ENCODE measurements at places on chromosomes 5 and 9. TPM values are rescaled to one million over a fixed set of nuclear protein-coding genes. Genes with fewer than 3 reads are reported as not detected.

DNA sequence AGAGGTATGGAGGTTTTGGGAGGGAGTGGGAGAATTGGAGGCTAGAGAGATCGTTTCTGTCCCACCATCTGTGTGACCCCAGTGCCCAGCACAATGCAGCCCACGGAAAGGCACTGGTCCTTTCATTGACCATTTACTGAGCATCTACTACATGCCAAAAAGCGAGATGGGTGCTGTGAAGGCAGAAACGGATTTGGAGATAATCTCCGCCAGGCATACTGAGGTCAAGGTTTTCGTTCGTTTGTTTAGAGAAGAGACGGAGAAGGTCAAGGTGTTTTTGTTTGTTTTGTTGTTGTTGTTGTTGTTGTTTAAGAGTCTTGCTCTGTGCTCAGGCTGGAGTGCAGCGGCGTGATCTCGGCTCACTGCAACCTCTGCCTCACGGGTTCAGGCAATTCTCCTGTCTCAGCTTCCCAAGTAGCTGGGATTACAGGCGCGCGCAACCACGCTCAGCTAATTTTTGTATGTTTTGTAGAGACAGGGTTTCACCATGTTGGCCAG, 593 bp upstream of the ZBTB43 start:
- DNase-seq, result no peak

GRCh38 chr9:93299418-93300174, 115.7 kb downstream of the WNK2 start:
- DNase-seq, result no peak

Gene GCNT4
- 0.68 TPM for total RNA-seq

Gene FOXE1
- total RNA-seq, result not detected

- no peak for DNase-seq
Measured at GRCh38 chr5:75202935-75203334, 33.7 kb downstream of the ANKRD31 start.

Gene FUT7
- not detected for total RNA-seq

- no peak for DNase-seq
Measured at GRCh38 chr5:98360548-98360947, 412.9 kb upstream of the RGMB start.

Measured in right lobe of liver (tissue), 6 donors.